ENCODE measurements at places on chromosomes 7 and 10.
A peak's percentile ranks its signal among the peaks of the same experiment; 100 is the strongest.

DNA sequence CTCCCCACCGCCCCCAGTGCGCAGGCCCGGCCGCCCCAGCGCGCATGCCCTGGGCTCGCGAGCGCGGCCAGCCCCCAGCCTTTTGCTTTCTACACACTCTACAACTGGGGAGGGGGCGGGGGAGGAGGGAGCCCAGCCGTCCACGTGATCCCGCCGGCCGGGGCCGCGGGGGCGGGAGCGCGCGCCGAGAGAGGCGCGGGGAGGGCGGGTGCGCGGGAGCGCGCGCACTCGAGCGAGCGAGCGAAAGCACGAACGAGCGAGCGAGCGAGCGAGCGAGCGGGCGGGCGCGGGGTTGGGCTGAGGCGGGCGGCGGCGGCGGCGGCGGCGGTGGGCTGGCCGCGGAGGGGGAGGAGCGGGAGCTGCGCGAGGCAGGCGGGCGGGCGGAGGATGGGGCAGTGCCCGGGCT is at the start of gene AUTS2:
Gene AUTS2 (plus strand): TSS at position 395 of the 406 bp plus-strand sequence. CDS start 1,179 bp downstream, outside the sequence.
- DNase-seq: peak; percentile 19

DNA sequence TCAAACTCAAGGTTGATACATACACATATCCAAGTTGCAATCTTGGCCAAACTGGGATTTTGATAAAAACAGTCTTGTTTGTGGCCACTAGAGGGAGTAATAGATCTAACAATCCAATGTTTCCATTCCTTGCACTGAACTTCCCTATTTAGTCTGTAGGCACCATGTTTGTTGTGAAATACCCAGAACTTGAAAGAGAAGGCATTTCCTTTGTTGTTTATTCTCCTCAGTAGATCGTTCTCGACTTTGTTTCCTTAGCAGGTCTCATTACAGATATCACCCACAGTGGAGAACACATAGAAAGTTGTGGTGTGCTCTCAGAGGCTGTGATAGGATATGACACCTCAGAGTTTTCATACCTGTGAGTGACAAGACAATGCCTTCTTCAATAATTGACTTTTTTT is 70.3 kb upstream of the MXI1 start:
- no peak for DNase-seq

DNA sequence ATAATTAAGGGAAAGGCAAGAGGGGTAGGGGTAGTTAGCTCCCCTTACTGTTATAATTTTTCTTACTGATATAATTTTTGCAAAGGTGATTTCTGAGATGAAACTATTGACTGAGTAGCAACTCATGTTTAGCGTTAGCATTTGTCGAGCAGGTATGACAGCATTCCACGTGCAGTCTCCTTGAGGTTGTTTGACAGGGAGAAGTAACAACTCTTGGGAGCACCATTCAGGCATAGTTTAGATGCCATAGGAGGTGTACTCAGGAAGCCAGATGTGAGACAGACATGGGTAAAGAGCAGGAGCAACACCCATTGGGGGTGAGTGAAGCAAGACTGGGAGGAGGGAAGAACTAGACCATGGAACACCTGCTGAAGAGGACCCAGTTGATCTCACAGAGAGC is 96.6 kb upstream of the KLF6 start:
- DNase-seq: no peak

DNA sequence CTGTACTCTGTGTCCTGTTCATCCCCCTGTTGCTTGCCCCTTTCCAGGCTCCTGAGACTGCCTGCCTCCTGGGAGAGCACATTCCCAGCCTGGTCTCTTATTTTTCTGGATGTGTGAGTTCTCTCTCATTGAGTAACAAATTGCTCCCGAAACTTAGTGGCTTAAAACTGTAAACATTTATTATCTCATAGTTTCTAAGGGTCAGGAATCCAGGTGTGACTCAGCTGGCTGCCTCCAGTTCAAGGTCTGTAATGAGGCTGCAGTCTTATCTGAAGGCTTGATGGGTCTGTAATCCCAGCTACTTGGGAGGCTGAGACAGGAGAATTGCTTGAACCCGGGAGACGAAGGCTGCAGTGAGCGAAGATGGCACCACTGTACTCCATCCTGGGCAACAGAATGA is 53.6 kb upstream of the PRR15 start:
- DNase-seq: no peak

DNA sequence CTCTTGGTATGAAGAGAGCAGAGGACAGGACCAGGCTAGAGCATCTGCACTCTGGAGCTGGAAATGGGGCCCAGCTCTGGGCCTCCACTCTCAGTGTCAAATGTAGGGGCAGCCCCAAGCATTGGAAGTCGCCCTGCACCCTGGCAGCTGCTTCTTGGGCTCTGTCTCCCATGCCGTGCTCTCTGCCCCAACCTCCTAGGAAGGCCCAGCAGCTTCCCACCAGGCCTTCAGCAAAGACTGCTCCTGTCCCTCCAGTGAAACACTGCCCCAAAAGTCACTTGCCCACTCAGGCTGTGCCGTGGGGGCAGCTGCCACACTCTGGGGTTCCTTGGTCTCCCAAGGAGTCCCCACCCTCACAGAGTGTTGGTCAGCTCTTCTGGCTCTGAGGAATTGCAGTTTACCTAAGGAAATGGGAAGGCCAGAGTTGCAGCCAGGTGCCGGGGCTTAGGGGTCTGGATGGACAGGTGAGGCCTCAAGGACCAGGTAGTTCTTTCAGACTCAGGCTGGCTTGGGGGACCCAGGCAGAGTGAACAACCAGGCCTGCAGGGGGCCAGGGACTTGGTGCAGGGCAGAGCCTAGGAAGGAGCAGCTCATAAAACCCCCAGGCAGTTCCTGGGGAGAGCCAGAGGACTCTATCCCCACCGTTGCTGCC is 9.4 kb upstream of the OPN4 start:
- DNase-seq: no peak

- no peak for DNase-seq
Measured at GRCh38 chr10:100534726-100535125, 1.0 kb upstream of the HIF1AN start.

- DNase-seq: no peak
Measured at GRCh38 chr10:47224546-47225218, 75.3 kb upstream of the GDF10 start.

- no peak for DNase-seq
Measured at GRCh38 chr7:155972247-155972646, 160.0 kb upstream of the SHH start.

GRCh38 chr7:46603296-46603752 is 682.3 kb upstream of the IGFBP3 start:
- DNase-seq: no peak
